OCI-M1 (cell line): ENCODE measurements at places on chromosomes 12 and 14.

DNA sequence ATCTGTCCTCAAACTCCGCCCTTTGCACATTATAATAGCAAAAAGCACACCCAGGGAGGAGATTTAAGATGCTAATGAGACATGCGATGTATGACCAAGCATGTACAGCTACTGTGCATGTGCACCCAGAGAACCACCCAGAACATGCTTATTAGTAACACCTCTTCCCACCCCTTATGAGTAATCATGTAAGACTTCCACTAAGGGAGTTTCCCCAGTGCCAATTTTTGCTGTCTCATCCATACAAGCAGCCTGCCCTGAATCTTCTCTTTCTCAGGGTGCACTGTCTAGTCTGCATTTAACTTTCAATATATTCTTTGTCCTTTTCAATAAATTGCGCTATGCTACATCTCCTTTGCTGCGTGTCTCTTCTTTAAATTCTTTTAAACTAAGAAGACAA lies 830.0 kb upstream of the NOVA1 start:
- DNase-seq = peak; percentile 64

DNA sequence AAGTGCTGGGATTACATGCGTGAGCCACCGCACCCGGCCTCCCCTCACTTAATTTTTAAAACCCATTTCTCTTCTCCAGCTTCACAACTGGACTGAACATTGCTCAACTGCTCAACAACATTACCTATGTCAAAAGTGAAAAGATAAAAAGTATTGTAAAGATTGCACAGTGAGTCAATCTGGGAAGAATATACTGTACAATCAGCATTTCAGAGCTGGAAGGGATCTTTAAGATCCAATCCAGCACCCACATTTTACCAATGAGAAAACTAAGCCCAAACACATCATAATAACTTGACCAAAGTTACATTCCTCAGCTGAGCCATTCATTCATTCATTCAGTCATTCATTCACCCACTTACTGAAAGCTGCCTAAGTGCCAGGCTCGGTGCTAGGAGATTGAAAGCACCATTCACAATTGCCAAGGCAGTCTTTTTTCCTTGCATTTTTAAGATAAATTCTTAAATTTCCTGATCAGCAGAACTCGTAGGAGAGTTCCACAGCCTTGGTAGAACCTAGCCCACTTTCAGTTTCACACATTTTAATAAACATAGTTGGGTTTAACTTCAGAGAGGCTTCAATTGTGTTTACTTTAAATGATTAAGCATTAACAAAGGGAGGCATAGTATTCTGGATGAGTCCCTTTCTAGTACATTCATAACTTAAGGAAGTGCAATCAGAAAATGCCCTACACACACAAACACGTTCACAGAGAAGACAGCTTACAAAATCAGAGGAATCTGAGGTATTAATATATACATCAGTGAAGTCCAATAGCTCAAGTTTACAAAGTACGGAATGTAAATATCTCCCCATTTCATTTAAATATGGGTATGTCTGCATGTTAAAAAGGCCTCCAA lies 3.0 kb downstream of the GALNT4 start:
- DNase-seq = peak; percentile 34

DNA sequence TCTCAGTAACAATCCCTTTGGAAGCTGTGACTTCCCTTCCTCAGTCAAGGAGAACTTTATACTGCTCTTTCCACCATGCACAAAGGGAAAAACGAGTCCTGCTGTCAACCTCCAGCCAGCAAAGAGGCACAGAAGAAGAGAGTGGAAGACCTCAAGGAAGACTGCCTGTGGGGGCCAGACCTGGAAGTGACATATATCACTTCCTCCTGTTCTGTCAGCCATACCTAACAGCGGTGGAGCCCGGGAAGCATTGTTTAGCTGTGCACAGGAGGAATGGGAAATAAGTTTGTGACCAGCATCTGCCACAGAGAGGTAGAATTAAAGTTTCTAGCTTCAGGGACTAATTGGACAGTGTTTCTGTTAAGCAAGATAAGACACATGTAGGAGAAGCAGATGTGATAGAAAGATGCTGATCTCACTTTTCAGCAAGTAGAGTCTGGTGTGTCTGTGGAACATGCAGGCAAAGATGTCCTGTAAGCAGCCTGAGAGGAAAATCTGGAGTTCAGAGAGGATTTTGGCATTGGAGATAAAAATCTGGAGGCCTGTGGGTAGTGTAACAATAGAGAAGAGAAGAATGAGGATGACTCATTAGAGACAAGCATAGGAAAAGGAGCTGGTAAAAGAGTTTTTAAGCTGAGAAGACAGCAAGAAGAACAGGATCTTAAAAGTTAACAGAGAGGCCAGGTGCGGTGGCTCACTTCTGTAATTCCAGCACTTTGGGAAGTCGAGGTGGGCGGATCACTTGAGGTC lies 141.6 kb upstream of the CPSF6 start:
- peak; percentile 52 for DNase-seq

DNA sequence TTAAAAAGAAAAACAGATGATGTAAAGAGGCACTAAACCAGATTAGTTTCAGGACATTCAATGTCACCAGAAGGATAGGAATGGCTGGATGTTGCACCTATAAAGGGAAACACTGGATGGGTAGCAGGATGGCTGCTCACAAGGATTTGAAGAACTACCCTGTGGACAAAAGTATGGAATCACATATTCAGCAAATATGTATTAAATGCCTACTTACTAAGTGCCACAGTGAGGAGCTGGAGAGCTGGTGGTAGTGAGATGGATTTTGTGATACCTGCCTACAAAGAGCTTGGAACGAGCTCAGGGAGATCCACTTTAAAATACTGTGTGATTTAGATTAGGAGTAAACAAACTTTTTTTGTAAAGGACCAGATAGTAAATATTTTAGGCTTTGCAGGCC lies 316.2 kb downstream of the PAWR start:
- DNase-seq = no peak

GRCh38 chr14:81728447-81728846 lies 194.8 kb upstream of the SEL1L start:
- DNase-seq = no peak

GRCh38 chr12:94049718-94050117 lies 98.7 kb upstream of the PLXNC1 start:
- peak; percentile 87 for DNase-seq

DNA sequence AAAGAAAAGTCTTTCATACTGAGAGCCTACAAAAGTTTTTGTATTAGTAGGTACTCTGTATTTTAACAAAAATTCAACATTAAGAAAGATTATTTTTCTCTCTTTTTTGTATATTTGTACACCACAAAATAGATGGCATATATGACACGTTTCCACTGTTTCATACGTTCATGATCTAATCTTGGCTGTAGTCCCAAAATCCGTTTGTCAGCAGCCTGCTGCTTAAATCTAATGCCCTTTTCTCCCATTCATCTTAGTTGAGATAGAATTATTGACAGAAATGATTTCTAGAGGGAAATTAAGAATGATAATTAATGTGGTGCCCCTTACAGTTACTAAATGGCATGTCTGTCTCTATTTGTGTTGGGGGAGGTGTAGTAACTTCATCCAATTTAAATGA lies 140.7 kb upstream of the NOVA1 start:
- no peak for DNase-seq

DNA sequence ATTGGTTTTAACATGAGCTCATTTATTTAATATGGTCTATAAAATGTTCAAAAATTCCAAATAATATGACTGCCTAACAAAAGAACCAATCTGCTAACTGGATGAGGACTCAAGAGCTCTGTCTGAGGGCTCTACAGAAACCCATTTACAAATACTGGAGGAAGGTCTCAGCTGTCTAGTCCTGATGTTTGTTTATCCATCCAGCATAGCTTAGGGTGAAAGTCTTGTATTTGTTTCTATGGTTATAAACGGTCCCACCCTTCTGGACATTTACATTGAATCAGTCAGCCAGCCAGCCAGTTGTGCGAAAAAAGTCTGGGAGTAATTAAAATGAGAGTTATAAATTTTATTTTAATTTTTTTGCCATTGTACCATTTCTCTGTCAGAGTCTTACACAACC lies 220.7 kb downstream of the BMP4 start:
- no peak for DNase-seq

DNA sequence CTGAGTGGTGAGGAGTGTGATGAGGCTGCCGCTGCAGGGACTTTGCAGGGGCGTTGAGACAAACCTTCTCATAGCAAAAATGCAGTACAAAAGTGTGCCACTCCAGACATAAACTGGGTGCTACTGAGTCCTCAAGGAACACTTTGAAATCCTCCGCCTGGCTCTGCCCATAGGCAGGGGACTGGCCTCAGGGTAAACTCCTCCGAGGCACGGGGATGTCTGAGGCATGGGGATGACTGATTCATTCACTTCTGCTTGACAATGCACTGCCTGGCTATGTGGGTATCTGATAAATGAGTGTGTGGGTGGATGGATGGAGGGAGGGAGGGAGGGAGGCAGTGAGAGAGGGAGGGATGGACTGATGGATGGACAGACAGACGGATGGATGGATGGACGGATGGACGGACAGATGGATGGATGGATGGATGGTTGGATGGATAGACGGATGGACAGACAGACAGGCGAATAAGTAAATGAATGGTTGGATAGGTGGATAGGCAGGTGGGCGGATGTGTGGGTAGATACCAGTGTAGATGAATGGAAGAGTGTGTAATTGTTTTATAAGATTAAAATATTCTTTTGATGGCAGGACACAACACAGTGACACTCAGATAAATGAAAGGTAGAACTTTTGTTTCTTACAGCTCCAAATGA lies 2.1 kb upstream of the BDKRB2 start:
- no peak for DNase-seq

DNA sequence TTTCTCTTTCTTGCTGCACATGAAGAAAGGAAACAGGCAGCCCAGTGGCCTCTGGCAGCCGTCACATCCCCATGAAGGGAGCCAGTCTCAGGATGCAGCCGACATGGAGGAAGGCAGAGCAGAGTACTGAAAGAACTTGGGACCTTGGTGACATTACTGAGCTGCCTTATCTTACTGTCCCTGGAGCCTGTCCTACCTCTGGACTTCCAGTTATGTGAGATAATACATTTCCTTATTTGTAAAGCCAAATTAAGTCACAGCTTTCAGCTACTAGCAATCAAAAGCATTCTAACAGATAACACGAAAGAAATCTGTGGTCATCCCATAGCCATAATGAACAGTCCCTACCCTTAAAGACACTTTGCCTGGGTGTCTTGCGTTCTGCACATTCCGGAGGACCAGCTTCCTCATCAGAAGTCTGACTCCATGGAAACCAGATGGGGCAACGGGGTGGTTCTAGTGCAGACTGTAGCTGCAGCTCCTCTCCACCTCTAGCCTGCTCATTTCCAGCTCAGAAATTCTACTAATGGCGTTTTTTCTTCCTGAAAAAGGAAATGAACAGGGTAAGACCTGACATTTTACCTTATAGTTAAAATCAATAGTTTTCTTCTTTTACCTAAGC lies 7.8 kb upstream of the EGLN3 start:
- peak; percentile 9 for DNase-seq

- DNase-seq = no peak
These were observed 196.4 kb downstream of the RGS6 start for GRCh38 chr14:72128629-72129028.

DNA sequence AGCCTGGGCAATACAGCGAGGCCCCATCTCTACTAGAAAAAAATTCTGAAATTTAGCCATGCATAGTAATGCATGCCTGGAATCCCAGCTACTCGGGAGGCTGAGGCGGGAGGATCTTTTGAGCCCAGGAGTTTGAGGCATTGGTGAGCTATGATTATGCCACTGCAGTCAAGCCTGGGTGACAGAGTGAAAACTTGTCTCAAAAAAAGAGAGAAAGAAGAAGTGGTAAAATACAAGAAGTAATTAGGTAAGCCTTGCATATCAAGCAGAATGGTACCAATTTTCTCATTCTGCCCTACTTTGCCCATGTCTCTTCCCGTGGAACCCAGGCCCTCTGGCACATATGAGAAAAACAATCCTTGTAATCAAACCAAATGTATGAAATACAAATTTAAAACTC lies 70.7 kb downstream of the SUSD6 start:
- peak; percentile 16 for DNase-seq

- no peak for DNase-seq
These were observed 40.8 kb downstream of the CCNK start for GRCh38 chr14:99522025-99522401.

- DNase-seq = peak; percentile 83
These were observed at the start of gene GPR65 for GRCh38 chr14:88005050-88005481. Gene GPR65 (plus strand): TSS chr14:88005135. CDS start chr14:88010848, 5,713 bp downstream.

DNA sequence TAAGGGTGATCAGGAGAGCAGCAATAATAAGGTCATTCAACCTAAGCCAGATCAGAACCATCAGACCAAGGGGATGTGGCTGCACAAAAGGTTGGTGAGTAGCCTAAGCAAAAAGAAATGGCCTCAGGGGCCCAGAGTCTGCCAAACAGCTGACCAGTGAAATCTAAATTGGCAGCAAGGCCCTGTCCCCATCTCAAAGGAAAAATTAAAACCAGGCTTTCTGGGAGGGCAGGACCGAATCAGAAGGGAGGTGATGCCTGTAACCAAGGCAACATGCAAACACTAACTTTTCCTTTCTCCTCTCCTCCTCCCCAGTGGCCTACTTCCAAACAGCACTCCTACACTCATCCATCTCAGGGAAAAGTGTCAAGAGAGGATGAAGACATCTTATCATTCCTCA lies 256.4 kb downstream of the NUAK1 start:
- no peak for DNase-seq

- no peak for DNase-seq
These were observed 496.2 kb downstream of the EGLN3 start for GRCh38 chr14:33454707-33455106.

GRCh38 chr14:98371141-98371540 lies 900.9 kb downstream of the BCL11B start:
- DNase-seq = no peak

GRCh38 chr14:86491743-86492142 lies 961.8 kb downstream of the FLRT2 start:
- no peak for DNase-seq

- peak; percentile 66 for DNase-seq
These were observed 83.5 kb downstream of the MAP1LC3B2 start for GRCh38 chr12:116642683-116643082.

- DNase-seq = no peak
These were observed 122.5 kb upstream of the COCH start for GRCh38 chr14:30751646-30752416.

DNA sequence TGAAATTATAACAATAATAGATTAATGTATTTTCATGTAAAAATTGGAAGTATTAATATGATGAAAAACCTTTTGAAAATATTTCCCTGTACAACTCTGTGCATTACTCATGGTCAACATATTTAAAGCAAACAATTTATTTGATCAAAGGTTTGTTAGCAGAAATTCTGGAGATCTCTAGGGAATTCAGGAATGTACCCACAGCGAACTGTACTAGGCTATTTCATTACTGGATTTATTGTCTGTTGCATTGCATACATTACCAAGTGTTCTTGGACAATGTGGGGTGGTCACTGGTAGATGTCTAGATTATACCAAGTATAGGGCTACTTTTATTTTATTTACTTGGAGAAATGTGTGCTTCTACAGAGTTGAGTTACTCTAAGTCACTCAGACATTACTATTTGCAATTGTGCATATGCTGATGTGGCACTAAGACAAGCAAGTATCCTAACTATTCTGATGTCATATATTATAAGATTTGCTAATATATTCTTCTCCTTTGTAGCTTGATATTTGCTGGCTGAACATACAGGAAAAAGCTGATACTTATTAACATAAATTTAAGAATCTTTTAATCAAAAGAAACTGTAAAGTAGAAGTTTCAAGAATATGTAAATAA lies 323.3 kb downstream of the CCER1 start:
- DNase-seq = no peak
